Fibroblast of upper back skin (primary cell): ENCODE measurements at places on chromosomes 1 and 21.

- no peak for DNase-seq
Observed at GRCh38 chr1:147717706-147718097, 42.7 kb downstream of the GJA5 start.

DNA sequence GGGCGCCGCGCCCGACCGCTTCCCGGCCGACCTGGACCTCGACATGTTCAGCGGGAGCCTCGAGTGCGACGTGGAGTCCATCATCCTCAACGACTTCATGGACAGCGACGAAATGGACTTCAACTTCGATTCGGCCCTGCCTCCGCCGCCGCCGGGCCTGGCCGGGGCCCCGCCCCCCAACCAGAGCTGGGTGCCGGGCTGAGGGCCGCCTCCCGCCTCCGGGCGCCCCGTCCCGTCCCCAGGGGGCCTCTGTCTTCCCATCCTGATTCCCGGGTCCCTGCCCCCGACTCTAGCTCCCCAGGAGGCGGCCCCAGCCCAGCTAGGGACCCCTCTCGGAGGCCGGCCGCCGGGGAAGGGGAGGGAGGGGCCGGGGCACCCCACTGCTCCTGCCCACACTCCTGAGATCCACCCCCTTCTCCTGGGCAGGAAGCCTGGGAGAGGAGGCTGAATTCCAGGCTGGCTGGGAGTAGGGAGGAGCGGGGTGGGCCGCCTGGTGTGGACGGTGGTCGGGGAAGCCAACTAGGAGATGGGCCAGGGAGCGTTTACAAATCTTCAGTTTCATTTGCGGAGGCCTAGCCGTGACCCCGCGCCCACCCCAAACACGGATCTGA is 21.4 kb downstream of the FOXO6 start:
- no peak for DNase-seq

- DNase-seq, result no peak
Observed at GRCh38 chr1:47161298-47162040, 24.2 kb downstream of the CYP4A22 start.

DNA sequence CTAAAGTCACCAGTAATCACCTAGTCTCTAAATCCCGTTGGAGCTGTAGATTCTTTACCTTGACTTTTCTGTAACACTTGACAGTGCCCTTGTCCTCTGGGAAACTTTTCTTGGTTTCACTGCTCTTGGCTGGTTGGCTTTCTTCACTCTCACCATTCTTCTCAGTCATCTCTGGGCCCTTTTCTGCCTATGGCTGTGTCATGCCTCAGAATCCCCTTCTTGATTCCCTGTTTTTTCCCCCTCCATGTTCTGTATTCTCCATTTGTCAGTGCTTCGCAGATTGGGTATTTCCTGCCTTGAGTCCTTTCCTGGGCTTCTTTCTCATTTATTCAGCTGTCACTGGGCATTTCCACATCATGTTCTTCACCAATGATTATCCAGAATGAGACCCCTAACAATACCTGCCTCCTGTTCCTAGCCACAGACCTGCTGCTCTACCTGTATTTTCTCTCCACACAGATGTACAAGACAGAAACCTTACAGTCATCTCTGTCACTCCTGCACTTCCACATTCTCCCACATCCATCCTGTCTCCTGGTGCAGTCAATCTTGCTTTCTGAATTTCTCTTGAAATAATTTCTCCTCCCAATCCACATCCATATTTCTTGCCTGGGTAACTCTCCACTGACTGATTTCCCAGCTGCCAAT is 14.7 kb downstream of the UCK2 start:
- no peak for DNase-seq

- no peak for DNase-seq
Observed at GRCh38 chr1:27394925-27395324, 2.5 kb downstream of the GPR3 start.

DNA sequence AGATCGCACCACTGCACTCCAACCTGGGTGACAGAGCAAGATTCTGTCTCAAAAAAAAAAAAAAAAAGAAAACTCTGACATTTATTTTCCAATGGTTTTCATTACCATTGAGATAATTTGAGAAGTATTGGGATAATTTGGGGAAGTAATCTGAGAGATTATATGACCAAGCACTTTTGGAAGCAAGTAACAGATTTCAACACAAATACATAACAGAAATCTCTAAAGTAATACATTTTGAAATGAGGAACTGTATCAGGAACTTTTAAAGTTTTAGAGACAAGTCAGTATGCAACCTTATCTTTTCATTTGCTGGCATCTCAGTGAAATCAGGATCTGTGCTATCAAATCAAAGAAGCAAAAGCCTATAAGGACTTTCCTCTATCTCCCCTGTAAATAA is 25.4 kb upstream of the SLC16A1 start:
- no peak for DNase-seq

- no peak for DNase-seq
Observed at GRCh38 chr1:110280126-110280525, 59.1 kb upstream of the RBM15 start.

- peak; percentile 96 for DNase-seq
Observed at GRCh38 chr1:8396786-8397406, 79.0 kb downstream of the SLC45A1 start.

- peak; percentile 49 for DNase-seq
Observed at GRCh38 chr21:37916310-37917051, at the start of gene KCNJ6. TSS of gene KCNJ6 (minus strand) at chr21:37916457. CDS start at chr21:37840682, 75,775 bp downstream.

DNA sequence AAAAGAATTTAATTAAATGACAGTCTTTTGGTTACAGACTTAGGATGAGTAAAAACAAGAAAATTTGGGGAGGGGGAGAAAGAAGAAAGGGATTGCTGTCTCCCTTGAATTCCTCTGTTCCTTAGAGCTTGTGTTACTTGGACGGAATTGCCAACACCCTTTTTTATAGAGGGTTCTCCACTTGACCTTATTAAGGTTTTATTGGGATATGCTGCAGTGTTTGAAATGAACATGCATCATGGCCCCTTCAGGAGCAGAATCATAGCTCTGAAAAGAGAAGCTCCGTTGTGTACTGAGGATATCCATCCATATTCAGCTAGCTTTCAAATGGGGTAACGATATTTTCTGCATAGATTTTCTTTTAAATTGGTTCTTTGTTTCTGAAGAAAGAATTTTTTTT is 48.2 kb upstream of the DNASE2B start:
- DNase-seq, result no peak

GRCh38 chr1:5565281-5566125 is 426.7 kb downstream of the NPHP4 start:
- DNase-seq, result no peak

DNA sequence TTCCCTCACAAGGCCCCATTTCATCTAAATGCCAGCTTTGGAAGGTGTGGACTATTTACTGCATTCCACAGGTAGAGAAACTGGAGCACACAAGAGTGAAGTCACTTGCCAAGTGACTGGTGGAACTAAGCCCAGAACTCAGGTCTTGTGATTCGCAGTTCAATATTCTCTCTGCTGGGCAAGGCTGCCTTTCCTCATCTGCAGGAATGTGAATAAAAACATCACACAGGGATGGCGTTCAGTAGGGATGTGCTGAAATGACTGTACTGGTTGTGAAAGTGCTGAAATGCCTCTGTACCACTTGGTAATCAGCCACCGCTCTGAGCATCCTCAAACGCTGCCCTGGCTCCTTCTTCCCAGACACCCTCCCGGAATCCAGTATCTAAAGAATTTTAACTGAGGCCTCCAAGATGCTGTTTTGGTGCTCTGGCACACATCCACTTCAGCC is 145.6 kb downstream of the HIVEP3 start:
- DNase-seq, result peak; percentile 93

DNA sequence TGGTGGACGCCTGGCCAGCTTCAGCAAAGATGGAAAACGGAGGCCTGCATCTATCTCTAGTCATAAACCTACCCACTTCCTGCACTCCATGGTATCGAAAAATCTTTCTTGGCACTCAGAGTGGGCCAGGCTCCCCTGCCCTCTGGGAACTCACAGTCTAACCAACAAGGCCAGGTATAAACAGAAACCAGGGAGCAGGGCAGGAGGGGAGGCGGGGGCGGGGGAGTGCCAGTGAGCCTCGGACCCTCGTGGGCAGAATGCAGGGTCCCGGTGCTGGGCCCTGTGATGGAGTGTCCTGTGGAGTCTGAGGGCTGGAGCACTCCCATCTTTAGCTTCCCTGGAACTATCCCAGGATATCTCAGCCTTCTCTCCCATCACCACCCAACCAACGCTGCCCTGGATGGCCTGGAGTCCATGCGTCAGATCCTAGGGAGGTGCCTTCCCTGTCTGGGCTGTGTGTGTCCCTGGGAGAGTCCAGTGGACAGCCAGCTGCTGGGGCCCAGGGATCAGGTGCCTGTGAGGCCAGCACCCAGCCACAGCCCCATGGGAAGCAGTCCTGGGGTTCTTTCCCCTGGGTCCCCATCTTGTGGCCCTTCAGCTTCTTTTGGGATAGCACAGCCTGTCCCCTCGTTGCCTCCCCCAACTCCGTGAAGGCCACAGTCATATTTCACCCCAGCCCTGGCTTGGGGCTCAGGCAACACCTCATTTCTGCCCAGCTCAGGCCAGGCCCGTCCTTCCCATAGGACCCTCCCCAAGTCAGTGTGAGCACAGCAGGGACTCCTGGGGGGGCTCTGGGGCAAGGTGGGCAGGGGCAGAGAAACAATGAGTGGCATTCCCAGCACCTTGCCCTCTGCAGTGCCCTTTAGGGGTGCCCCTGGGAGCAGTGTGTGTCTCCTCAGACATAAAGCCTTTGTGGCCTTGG is 1.1 kb upstream of the EPS8L3 start:
- DNase-seq, result no peak

GRCh38 chr1:201508809-201509208 is 1.9 kb upstream of the CSRP1 start:
- DNase-seq, result peak; percentile 64

DNA sequence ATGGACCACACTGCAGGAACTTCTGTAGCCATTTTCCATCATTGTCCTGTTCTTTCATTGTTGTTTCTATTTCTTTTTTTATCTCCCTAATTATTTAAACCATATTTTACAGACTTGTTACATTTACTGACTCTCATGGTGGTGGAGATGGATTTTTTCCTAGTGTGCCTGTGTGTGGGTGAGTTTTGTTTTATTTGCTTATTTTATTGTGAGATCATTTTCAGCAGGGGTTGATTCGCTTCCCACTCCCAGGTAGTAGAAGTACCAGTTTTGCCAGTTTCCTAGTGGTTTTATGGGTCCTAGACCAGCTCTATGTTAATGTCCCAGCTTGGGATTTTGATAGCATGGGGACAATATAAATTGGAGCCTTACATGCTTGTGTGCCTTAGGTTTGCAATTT is 80.0 kb upstream of the BACH1 start:
- DNase-seq, result no peak

DNA sequence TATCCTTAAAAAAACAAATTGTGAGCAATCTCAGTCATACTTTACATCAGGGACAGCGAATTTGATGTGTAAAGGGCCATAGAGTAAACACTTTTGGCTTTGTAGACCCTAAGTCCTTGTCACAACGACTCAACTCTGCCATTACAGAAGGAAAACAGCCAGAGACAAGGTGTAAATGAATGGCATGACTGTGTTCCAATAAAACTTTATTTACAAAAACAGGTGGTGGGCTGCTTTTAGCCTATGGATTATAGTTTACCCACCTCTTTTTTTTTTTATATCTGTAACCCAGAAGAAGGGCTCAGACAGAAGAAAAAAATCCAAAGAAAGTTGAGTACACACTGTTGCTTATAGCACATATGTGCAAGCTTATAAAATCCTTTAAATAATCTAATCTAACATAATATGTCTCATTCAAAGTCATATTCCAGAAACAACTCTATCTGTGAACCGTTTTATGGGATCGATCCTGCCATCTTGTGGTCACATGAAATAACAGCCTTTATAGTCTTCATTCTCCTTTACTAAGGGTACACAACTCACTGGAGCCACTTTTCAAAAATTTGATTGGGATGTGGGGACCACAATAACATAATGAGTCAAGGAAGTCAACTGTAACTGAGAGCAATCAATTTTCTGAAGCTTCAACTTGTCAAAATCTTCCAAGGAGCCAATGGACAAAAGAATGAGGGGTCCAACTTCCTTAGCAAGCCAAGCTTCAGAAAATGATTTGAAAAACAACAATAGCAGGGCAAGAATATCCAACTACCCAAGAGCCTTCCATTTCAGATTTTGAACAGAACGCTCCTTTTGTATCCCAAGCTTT is 142.2 kb upstream of the KRTAP19-8 start:
- peak; percentile 47 for DNase-seq

DNA sequence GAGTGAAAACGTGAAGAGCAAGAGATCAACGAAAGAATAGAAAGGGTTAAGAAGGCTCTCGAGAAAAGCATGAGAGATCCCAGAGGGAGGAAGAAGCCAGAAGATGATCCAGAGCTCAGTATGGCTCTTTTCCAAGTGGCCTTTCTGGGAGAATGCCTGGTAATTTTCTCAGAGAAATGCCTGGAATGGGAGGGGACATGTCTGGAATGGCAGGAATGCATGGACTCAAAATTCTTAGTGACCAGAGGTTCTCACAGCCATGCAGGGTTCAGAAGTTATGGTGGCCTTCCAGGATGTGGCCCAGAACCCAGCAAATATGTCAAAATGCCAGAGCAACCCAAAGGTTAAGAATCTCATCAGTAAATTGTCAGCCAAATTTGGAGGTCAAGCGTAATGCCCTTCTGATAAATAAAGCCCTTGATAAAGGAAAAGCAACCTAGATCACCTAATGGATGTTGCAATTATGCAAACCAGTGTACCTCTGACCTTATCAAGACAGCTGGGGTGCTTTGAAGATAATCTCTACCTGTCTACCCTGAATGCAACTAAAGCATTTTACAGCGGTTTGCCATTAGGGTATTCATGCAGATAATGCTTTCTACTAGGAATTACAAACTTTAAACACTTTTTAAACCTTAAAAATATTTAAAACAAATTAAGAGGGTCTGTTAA is 53.1 kb downstream of the NBPF6 start:
- peak; percentile 89 for DNase-seq

- peak; percentile 33 for DNase-seq
Observed at GRCh38 chr1:117928881-117929342, 509 bp downstream of the GDAP2 start.

DNA sequence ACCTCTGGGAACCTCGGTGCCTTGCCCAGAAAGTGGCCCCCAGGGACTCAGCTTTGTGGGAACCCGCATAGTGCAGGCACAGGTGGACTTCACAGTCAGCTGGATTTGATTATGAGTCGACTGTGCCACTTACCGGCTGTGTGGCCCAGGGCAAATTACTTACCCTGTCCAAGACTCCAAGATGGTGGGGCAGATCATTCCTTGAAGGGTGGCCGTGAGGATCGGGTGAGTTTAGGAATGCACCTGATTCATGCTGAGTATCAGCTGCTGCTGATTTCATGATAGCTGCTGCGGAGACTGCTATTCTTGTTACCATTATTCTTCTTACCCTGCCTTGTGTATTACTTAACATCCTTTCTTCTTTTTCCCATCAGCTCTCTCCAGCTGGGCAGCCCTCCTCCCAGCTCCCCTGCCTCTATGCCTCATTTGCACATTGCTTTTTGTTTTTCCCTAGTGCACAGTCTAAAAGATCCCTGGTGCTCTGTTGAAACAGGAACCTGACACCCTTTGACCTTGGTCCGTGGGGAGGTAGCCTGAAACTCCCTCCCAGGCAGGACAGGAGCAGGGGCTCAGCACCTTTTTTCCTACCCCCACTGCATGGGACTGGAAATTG is 40.5 kb upstream of the FHAD1 start:
- no peak for DNase-seq

GRCh38 chr1:184945029-184945428 is 29.3 kb downstream of the NIBAN1 start:
- no peak for DNase-seq

- DNase-seq, result peak; percentile 22
Observed at GRCh38 chr1:93061895-93062792, 16.9 kb upstream of the MTF2 start.

- peak; percentile 59 for DNase-seq
Observed at GRCh38 chr1:145720878-145721671, 1.8 kb downstream of the CD160 start.
